Non-pigmented ciliary epithelial cell (primary cell): ENCODE measurements at places on chromosomes 12 and 14.

- DNase-seq, result no peak
Measured at GRCh38 chr14:77026930-77027537, 1.5 kb downstream of the IRF2BPL start.

GRCh38 chr12:19003987-19004619, 125.4 kb upstream of the PLEKHA5 start:
- DNase-seq, result no peak

- no peak for DNase-seq
Measured at GRCh38 chr12:68341822-68342221, 9.7 kb upstream of the MDM1 start.

- DNase-seq, result no peak
Measured at GRCh38 chr14:92074555-92074954, 31.8 kb downstream of the ATXN3 start.

- DNase-seq, result no peak
Measured at GRCh38 chr12:3658327-3659163, 94.4 kb downstream of the CRACR2A start.

GRCh38 chr12:131116468-131117117, 162.9 kb downstream of the ADGRD1 start:
- DNase-seq, result no peak

DNA sequence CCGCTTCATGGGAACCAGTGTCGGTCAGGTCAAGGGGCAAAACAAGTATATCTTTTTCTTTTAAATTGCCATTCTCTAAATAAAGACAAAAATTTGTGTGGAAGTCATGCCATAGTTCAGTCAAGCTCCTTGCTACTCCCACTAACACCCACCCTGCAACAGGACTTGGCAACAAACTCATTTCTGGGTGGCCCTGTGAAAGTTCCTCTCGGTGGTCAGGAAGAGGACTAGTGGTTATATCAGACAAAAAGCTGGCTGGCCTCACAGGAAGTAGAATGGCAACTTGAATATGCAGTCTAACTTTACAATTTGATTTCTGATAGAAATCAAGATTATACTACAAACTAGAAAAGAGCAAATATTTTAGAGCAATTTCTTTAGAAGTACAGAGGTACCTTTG, 11.2 kb downstream of the DHRS7 start:
- DNase-seq, result no peak

- DNase-seq, result no peak
Measured at GRCh38 chr12:112844814-112845565, 53.4 kb downstream of the RPH3A start.

GRCh38 chr14:104724981-104725771, 1.1 kb downstream of the ADSS1 start:
- DNase-seq, result no peak

GRCh38 chr14:55864890-55865655, 253.1 kb upstream of the PELI2 start:
- DNase-seq, result no peak

DNA sequence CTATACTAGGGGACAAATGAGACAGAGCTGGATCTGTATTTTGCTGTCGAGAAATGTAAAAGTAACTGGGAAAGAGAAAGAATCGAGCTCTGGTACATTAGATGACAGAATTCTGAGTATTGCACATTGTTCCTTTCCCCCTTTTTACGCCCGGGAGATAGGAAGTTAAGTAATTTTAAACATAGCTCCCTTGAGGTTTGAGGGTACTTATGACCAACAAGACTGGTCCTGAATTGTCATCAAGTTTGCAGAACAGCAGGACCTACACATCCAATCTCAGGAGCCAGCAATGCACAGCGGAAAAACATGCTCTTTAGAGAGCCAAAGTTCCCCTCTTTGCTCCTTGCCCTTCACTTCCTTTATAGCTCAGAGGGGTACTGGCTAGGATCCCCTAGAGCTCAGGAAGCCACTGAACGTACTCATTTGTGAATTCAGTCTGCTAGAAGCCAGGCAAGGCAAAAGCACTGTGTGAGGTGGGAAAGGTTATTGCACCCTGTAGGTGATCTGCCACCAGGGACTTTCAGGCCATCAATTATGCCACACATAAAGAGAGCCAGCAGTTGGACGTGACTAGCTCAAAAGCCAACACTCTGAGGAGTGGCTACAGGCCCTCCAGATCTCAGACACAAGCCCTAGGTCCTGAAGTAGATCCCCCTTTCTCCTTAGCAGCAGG, 333.8 kb downstream of the KCNH5 start:
- no peak for DNase-seq

DNA sequence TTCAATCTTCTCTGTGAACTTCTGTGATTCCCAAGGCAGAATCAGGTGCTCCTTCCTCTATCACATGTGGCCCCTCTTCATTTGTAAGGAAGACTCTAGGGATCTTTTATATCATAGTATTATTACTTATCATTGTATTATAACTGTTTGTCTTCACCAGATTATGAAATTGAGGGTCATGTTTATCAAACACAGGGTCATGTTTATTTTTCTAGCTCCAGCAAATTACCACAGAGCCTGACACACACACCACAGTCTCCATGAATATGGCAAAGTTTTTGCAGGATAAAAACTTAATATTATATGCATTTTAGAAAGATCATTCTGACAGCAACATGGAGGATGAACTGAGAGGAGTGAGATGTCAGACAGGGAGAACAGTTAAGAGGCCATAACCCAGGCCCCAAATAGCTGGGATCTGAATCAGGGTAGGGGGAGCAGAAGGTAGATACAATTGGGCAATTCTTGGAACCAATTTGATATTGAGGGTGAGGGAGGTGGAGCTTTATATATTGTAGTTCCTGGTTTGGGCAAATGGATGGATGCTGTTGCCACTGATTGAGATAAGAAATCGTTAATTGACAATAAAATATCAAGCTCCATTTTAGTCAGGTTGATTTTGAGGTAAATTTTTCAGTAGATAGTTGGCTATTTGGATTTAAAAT, 130.7 kb downstream of the DHRS2 start:
- no peak for DNase-seq

- DNase-seq, result no peak
Measured at GRCh38 chr12:109890620-109891170, 9.4 kb upstream of the TCHP start.

DNA sequence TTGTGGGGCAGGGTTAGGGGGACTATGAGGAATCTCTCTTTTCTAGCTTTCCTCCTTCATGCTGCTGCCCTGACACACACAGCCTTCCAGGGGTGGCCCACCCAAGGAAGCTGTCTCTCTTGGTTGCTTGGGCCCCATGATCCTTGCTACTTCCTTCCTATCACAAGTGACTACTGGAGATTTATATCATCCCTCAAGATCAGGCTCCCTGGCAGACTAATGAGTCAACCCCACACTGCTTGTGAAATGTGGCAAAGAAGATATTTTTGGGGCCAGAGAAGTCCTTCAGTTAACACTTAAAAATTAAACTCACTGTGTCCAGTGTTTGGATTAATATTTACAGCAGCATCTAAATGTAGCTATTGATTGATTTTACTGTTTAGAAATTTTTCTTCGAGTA, 1.5 kb downstream of the OR4E1 start:
- DNase-seq, result no peak

- DNase-seq, result no peak
Measured at GRCh38 chr12:78376257-78376656, 488.3 kb upstream of the SYT1 start.

DNA sequence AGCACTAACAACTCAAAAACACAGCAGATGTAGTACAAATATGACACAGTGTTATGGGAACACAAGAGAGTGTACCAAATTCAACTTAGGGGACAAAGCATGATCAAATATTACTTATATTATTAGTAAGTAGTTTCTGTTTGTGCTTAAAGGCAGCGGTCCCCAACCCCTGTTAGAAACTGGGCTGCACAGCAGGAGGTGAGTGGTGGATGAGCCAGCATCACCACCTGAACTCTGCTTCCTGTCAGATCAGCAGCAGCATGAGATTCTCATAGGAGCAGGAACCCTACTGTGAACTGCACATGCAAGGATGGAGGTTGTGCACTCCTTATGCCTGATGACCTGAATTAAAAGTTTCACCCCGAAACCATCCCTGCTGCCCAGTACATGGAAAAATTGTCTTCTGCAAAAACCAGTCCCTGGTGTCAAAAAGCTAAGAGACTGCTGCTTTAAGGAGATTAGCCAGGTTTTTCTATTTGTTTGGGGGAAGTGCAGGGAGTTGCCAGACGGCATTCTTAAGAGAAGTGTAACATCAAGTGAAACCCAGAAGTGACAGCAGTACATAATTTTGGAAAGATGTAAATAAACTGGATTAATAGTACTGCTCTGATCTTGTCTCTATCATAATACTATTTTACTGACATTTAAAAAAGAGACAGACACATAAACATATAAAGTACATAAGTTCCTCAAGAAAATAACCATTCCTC, 26.7 kb downstream of the GTF2A1 start:
- no peak for DNase-seq

DNA sequence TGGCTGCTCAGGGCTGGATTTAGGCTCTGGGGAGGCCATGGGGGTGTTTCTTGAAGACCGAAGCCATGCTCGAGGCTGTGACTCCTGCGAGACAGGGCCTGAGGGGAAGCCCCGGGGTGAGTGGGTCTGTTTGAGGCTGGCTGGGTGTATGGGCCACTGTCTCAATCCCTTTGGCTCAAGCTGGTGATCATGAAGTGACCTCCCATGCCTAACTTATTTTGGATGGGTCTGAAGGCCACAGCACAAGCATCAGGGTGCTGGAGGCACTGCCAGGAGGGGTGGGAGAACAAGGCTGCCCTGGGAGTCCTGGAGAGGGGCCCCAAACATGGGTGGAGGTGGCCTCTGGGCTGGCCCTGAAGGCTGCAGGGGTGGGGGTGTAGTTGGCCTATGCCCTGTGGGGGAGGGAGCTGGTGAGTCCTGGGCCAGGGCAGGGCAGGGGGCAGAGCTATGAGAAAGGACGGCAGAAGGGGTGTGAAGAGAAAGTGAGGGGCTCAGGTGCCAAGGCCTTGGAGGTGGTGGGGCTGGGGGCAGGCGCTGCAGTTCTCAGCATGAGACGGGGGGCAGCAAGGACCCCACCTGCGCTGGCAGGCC, 100.9 kb downstream of the KIF26A start:
- DNase-seq, result no peak
